Stimulated activated CD4-positive, alpha-beta T cell treated with anti-CD3 and anti-CD28 coated beads, TNF-alpha, amount 100 ng/mL, for 1 hour (primary cell): ENCODE measurements at places on chromosomes 6 and 20.

DNA sequence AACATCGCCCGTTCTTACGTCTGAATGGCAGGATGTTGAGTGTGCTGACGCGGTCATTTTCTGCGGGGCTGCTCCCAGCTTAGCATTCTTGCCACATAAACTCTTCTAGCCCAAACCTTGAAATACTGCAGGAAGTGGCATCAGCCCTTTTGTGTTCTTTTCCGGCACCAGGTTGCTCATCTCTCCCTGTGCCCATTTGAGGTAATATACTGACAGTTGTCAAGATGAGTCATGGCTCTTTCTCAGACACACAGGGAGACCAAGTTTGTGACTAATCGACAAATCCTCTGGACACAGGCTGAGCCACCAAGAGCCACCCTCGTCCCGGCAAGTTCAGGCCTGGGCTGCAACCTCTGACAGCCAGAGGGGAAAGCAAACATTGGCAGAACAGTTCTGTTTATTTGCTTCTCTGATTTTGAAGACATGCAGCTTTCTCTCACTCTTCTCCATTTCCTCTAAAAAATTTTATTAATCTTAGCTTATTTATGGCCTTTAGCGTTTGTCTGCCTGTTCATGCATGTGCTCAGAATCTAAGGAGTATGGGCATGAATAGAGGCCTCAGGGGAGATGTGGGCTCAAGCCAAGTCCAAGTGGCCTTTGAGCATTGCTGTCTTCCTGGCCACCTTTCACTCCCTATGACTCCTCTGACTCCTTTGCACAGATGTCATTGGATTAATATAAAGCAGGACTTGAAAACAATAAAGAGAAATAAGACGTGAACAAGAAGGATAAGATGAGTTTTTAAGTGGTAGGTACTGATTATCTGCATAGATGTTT, 328.2 kb upstream of the JAG1 start:
- no peak for DNase-seq

DNA sequence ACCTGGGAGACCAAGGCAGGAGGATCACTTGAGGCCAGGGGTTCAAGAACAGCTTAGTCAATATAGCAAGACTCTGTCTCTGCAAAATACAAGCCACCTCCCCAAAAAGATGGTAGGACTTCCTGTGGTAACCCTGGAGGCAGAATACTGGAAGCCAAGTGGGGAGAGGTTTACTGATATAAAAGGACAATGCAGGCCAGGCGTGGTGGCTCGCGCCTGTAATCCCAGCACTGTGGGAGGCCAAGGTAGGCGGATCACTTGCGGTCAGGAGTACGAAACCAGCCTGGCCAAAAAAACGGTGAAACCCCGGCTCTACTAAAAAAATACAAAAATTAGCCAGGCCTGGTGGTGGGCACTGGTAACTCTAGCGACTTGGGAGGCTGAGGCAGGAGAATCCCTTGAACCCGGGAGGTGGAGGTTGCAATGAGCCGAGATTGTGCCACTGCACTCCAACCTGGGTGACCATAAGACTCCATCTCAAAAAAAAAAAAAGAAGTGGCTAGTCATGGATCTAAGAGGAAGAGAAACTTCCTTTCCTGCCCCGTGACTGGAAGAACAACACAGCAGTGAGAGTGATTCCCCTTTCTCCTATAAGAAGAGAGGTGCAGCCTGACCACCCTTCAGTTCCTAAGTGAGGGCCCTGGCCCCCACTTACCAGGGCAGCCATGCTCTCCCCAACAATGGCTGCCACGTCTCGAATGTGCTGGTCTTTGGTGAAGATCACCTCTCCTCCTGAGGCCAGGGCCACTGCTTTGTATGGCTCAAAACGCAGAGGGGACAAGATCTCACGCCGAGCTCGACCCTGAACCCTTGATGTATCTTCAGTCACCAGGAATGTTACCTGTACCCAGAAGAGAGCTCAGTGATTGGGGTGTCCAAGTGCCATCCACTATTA, 6.2 kb downstream of the SAPCD1 start:
- DNase-seq = no peak

- no peak for DNase-seq
Observed at GRCh38 chr20:17995967-17996819, 27.4 kb downstream of the MGME1 start.

DNA sequence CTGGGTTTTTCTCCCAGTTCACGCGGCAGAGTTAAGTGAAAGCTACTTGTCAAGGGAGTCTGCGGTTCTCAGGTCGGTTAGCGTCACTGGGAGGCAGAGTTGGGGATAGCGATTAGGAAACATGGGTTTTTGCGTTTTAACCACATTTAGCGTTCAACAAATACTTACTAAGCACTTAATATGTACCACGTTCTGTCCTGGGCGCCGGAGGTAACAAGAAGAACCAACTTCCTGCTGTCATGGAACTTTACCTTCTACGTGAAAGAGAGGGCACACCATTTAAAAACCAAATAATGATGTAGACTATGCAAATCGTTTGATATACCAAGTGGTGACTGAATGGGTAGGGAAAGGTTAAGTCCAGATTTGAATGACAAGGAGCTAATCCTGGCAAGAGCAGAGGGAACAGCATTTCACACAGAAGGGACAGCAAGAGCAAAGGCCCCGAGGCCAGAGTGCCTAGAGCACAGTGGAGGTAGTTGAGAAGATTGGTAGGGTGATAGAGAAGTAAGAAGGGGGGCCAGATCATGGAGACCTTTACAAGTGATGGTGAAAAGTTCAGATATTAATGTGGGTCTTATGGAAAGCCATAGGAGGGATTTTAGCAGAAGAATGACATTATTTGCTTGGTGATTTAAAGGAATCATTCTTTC, 744 bp downstream of the RIOK1 start:
- no peak for DNase-seq

DNA sequence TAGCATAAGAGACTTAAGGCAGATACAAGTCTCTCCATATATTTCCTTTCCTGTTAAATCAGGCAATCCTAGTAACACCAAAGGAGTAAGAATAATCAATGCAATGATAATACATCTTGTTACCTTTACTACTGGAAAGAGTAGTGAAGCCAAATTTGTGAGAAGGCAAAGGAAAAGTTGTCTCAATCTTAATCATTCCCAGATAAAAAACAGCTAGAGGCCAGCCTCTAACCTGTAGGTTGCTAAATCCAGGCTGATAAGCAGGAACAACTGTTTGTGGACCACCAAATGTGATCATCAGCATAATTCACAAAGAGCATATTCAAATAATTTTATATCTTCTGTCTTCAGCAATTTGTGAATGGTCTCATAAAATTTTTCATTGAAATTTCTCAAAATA, 189.2 kb upstream of the ADGRB3 start:
- no peak for DNase-seq

DNA sequence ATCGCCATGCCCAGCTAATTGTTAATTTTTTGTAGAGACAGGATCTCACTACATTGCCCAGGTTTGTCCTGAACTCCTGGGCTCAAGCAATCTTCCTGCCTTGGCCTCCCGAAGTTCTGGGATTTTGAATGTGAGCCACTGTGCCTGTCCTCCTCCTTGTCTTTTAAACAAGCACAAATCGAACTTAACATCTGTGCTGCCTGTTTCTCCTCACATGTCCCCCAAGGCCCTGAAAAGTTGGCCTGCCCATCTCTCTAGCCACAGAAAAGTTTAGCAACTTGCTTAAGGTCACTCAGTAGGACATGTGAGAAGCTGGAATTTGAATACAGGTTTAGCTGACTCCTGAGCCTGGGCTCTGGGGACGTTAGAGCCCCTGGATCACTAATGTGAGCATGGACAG, 115.7 kb upstream of the KCNG1 start:
- no peak for DNase-seq

DNA sequence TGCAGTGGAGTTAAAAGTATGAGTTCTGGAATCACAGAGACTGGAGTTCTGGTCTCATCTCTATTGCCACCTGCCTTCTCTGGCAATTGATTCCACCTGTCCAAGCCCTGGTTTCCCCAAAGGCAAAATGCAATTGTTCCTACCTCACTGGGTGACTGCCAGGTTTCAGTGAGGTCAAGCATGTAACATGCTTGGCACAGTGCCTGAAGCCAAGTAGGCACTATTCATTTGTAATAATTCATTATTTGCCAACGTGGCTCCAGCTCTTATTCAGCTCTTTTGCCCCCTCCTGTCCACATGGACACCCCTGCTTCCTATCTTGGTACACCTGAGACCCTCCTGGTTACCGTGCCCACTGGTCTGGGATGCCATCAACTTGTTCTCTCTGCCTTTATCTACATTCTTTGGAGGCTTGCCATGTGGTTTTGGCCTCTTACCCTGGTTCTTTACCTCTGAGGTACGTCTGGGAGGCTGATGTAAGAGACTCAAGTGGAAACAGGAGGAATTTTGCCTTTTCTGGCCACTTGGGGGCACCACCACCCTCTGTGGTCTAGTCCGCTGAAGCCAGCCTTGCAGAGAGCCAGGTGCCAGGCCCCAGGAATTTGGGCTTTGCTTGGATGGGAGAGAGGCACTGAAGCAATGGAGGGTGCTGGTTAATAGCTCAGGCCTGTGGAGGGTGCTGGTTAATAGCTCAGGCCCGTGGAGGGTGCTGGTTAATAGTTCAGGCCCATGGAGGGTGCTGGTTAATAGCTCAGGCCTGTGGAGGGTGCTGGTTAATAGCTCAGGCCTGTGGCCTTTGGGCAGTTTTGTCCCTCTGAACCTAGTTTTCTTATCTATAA, 1.7 kb downstream of the KCNK15 start:
- no peak for DNase-seq

DNA sequence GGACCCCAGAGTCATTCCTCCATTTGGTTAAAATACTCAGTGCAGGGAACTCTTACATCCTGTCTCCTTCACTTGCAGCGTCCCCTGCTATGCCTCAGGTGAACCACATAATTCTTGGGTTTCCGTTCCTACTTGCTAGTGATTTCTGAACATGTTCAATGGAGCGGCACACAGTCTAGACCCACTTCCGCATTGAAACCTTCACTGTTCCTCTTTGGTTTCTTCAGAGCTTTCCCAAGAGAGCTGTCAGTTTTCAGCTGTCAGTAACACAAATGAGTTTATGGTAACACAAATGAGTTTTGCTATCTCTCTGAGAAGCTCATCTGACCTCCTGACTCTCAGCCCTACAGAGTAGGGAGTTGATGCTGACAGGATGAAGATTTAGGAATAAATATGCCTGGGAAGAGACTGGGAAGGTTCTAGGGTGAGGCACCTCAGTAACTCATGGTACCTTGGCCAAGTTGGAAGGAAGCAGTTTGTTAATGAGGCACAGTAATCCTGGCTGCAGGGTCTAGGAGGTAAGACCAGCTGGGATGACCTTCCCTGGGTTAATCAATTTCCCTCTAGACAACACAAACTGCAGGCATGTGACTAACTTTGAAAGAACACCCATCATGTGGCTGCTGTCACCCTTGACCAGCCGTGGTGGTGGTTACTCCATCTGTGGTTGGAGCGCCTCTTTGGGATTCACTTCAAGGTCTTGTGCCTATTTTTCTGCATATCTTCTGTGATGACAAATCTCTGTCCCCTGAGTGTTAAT, 5.4 kb downstream of the SYS1 start:
- DNase-seq = no peak

- no peak for DNase-seq
Observed at GRCh38 chr6:143513410-143513809, 1.9 kb upstream of the FUCA2 start.

- no peak for DNase-seq
Observed at GRCh38 chr20:1478566-1478965, 11.9 kb upstream of the NSFL1C start.

DNA sequence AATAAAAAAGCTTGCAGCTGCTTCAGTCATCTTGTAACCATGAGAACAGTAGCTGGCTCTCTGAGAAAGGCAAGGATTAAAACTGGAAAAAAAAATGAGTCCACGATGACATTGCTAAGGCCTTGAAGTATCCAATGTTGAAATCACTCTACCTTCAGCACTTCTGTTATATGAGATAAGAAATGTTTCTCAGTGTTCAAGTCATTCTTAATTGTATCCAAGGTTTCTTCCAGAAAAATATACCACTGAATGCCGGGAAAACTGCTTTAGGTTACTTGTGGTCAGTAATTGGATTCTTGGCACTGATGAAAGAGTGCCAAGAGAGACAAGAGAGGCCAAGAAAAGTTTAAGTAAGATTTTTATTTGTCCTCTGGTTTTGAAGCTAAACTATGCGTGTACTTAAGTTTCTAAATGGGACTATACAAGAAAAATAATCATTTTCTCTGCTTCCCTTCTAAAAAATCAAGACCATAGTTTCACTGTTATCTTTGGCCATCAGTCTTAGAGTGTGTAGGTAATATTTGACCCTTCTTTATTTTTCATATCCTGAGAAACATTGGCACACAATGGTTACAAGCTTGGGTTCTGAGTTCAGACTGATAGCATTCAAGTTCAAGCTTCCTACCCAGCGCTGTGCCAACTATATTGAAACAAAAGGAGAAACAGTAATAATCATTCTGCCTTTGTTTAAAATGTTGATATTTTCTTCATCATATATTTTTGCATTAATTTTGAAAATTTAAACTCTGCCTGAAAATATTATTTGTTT, 84.6 kb downstream of the TRDN start:
- DNase-seq = no peak

- no peak for DNase-seq
Observed at GRCh38 chr6:150631984-150632642, 32.4 kb downstream of the PLEKHG1 start.

GRCh38 chr6:56850626-56851025, 104.3 kb upstream of the BEND6 start:
- no peak for DNase-seq

GRCh38 chr6:111347589-111347988, 135.4 kb downstream of the REV3L start:
- no peak for DNase-seq

- DNase-seq = no peak
Observed at GRCh38 chr6:11970114-11970513, 42.0 kb upstream of the HIVEP1 start.

- no peak for DNase-seq
Observed at GRCh38 chr20:58677079-58677604, 15.5 kb upstream of the NPEPL1 start.

DNA sequence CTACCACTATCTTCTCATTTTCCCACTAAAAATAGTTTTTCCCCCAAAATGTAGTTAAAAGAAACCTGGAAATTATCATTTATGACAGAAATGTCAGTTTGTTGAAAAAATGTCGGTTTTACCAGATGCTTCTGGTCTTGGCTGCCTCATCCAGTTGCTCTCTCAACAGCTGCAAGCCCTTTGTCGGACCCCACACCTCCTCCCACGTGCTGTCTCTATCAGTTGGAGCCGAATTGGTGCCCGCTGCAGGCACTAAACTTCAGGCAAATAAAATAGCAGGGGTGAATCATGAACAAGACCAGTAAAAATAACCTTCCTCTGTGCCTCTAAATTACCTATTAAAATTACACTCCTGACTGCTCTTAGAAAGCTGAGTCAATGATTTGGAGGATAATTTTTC, 129.5 kb upstream of the CEP162 start:
- DNase-seq = no peak

GRCh38 chr6:124524491-124525200, 437.6 kb upstream of the RNF217 start:
- no peak for DNase-seq

DNA sequence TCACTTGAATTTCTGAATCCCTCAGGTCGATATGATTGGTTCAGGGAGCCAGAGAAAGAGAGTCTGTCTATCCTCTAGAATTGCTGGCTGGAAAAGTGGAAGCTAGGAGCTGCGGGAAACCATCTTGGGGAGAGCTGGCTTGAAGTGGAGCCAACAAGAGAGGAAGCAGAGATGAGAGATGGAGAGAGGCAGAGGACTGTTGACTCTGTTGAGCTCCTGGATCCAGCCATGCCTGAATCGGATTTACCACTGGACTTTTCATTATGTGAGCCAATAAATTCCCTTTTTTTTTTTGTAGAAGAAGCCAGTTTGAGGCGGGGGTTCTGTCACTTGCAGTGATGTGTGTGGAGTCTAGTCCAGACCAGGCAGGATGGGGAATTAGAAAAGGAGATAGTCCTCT, 13.9 kb upstream of the SLC9A8 start:
- no peak for DNase-seq
